Activated naive CD4-positive, alpha-beta T cell treated with anti-CD3 and anti-CD28 coated beads, Interleukin-2, amount 10 ng/mL, durations not matched to agents 7 days and 5 days (primary cell): ENCODE measurements at places on chromosomes 6 and 20.
A peak's percentile ranks its signal among the peaks of the same experiment; 100 is the strongest.

DNA sequence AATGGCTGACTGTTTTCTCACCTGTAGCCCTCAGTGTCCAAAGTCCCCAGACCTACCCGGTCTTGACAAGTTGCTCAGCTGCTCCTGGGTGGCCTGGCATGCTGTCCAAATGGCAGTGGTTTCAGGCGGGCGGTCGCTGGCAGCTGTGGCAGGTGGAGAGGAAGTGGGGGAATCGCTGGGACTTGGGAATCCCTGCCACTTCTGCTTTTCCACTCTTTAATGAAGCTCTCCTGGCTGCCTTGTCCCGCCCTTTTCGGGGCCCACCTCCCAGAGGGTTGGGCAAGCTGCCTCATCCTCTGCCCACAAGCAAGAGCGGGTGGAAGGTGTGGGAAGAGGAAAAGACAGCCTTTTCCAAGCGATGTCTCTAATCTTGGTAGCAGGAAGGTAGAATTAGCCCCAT, at the start of gene OCSTAMP:
Gene OCSTAMP, minus strand, starts transcription at position 194 of the 400 bp plus-strand sequence. Its CDS starts 94 bp downstream, at position 100.
- no peak for DNase-seq

- DNase-seq: no peak
Observed at GRCh38 chr20:24891546-24892393, 57.3 kb upstream of the CST7 start.

- DNase-seq: no peak
Observed at GRCh38 chr6:2695454-2696095, 55.1 kb downstream of the MYLK4 start.

- DNase-seq: no peak
Observed at GRCh38 chr6:1271071-1271763, 40.7 kb upstream of the FOXQ1 start.

- DNase-seq: no peak
Observed at GRCh38 chr6:46184114-46184513, 13.3 kb upstream of the ENPP5 start.

DNA sequence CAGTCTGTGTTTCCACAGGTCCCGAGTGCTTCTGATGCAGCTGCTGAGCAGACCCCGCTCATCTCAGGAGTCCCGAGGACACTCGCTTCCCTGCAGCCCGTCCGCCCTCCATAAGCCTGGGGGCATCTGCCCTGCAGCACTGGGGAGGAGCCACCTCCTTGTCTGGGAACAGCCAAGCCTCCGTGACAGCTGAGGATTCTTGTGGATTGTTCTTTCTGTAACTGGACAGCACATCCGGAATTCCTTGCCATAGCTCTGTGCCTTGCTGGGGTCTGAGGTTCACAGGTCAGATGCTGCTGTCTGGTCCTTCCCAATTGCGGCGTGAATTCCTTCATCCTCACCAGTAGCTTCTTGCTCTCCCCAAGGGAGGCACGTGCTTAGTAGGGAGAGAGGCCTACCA, 38.4 kb upstream of the FNDC1 start:
- no peak for DNase-seq

DNA sequence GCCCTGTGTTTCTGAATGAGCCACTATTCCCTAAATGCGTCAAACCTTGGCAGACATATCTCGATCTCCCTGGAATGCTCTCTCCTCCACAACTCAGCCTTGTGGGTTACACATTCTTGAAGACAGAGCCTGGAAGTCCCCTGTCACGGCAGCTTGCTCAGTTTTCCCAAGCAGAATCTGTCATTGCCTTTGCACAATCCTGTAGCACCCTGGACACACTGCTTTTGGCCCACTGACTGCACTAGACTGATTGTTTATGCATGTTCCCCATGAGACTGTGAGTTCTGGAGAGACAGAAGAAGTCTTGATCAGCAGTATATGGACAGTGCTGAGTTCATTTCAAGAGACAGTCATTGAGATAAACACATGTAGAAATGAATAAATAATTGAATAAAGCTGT, 406.7 kb downstream of the CD83 start:
- DNase-seq: no peak

DNA sequence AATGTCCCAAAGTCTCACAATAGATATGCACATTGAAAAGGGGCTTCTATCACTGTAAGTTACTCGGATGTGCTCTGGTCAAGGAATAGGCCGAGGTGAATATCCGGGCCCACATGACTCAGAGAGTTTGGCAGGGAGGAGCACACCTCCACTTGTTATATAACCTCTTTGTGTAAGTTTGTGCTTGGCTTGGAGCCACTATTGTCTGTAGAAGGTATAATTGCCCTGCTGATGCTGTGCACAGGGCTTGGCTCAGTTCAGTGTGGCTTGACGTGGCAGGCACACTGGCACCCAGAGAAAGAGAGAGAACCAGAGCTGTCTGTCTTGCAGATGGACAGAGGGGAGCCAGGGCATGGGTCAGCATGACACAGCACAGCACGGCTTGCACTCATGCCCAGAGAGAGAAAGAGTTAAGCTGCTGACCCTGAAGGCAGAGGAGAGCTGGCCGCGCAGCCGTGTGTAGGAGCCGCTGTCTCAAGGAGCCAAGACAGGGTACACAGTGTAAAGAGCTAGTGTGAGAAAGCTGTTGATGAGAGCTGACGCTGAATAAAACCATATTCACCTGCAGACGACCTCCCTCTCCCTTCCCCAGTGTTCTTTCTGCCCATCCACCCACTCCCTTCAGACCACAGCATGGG, 482.5 kb downstream of the C6orf118 start:
- no peak for DNase-seq

- peak; percentile 42 for DNase-seq
Observed at GRCh38 chr6:137944793-137945498, 77.9 kb downstream of the TNFAIP3 start.

DNA sequence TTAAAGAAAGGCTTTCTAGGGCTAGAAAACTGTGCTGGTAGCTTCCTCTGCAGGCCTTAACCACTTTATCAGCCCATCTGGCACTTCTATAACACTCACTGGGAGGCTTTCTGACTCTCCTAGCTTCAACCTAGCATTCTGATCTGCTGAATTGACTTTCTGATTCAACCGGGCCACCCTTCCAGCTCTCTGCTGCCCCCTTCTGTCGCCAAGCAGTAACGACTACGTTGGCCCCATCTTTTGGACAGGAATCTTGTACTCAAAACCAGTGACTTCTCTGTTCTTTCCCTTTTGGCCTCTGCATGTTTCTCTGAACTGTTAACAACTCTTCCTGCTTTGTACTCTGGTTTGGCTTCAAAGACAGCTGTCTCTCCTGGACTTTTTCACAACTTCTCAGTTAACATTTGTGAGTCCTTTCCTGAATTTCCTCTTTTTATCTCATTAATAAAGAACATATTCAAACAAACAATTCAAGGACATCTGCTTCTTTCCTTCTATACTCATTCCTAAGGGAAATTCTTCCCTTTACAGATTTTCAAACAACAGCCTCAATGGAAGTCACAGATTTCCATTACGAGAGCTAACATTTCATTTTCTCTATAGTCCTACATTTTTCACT, 43.9 kb upstream of the FAM135A start:
- peak; percentile 76 for DNase-seq

GRCh38 chr6:1817033-1817761, 207.5 kb downstream of the FOXC1 start:
- no peak for DNase-seq

DNA sequence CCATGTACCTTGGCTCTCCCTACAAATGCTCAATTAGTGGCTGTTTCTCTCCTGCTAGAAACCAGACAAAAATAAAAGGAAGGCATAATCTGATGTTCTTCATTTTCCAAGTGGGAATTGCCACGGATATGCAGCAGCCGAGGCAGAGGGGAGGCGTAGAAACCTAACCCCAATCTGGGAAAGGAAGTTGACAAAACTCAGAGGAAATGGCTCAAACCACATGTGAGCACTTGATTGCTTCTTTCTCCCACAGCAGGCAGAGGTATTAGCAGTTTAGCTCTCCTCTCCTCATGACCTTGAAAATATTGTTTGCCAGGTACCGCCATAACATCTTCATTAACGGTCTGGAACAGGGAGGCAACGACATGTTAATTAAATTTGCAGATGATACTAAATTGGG, 3.8 kb upstream of the MLN start:
- no peak for DNase-seq

DNA sequence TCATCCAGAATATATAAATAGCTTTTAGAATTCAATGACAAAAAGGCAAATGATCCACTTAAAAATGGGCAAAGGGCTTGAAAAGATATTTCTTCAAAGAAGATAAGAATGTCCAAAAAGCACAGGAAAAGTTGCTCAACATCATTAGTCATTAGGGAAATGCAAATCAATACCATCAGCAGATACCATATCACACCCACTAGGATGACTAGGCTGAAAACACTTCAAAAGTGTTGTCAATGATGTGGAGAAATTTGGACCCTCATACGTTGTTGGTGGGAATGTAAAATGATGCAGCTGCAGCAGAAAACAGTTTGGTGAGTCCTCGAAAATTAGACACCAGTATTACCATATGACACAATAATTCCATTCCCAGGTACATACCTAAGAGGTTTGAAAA, 303.6 kb upstream of the SLC35B3 start:
- no peak for DNase-seq

GRCh38 chr6:40295251-40295950, 291.8 kb downstream of the LRFN2 start:
- no peak for DNase-seq

DNA sequence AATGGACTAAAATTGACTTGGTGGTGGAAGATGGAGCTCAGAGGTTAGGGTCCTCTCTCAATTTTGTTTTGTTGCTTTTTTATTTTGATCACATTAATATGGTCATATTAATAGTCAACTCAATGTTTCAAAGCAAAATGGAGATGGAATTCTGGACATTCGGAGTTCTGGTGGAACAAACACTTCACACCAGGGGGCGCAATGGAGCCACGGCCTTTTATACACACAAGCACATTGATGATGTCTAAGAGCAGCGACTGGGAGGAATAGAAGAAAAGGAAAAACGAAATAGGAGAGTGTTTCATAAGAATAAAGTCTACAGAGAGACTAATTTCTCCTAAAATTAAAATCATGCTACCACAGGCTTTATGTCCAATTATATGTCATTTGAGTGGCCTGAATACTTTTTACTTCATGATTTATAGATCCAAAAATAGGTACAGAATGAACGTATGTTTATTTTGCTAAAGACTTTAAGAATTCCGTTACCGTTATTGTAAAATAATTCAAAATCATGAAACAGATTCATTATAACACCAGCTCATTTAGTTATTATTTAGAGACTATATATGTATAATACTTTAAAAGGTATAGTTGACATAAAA, 197.6 kb upstream of the SASH1 start:
- DNase-seq: peak; percentile 70
